ENCODE measurements at places on chromosomes 1 and 21.

DNA sequence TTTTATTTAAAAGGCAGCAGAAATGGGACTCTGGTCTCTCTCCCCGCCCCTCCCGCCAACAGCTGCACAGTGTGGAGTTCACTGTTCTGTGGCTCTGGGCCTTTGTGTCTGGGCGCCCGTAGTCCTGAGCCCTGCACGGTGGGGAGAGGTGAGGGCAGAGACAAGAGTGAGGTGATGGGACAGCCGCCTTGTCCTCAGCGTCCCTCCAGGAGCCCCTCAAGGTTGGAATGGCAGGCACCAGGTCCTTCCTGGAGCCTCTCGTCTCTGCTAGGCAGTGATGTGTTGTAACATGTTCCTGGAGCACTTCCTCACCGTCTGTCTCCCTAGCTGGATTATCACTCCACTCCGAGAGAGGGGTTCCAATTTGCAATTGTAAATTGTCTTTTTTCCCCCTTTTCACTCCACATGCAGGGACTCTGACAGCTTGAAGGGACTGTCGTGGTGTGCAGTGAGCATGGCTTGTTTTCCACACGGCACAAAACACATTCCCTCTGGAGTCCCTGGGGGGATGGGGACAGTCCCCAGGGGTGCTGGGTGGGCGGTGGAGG, 44.6 kb upstream of the C1orf174 start:
- DNase-seq = no peak

DNA sequence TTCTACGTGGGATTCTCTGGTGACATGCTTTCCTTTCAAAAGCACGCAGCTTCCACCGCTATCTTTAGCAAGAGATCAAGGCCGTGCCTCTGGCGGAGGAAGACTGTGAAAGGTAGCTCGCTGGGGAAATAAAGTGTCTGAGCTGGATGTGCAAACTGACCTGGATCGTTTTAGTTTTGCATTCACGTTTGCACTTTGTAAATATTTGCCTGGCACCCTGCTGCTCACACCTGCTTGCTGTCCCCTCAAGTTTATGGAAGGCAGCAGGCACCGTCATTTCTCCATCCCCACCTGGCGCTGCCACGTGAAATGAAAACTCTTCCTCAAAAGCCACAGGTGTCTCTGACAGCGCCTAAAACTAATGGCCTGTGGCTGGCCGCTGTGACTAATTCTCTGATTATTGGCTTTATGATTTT, 44.0 kb upstream of the TARDBP start:
- DNase-seq = no peak

DNA sequence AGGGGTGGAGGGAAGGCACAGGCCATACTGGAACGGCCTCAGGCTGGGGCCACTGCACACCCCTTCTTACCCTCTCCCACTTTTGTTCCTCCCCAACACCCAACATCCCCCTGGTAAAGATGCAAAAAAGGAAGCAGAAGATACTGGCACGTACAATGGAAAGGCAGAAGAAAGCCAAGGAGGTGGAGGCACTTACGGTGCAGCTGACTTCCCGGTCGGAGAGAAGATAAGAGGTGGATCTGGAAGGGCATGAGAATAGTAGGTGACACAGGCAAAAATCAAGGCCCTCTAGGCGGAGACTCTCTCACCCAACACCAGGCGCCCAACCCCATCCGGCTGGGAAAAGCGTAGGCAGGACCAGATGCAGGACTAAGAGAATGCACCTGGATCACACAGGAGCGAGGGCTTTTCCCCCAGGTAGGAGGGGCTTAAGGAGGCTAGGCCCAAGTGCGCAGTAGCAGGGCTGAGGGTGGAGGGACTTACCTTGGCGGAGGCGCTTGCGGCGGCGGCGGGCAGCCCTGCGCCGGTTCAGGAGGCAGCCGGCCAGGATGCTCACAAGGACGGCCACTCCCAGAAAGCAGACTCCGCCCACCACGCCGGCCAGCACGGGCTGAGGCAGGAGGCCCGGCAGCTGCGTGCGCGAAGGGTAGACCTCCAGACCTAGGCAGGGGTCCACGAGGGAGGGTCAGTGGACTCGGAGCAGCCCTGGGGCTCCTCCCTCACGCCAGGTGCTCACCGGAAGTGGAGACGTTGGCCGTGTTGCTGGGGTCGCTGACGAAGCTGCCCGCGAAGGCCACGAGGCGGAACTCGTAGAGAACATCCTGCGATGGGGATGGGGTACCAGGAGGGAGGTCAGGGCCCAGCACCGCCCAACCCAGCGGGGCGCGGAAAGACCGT, 4.1 kb upstream of the TAGLN2 start:
- no peak for DNase-seq

DNA sequence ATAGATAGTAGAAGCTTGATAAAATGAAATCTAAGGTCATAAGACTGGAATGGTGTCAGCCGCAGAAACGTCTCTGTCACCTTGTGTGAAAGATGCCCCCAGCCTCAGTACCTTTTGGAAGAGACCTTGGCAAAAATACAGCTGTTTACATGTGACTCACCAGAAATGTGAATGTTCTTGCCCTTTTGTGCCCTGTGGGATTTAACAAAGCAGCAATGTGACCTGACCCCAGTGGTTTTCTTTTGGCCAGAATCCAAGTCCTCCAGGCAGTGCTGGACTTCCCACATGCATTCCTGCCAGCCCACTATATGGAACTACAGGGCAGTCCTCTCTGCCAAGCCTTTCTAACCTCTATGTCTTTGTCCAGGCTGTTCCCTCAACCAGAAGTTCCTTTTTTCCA, 27.2 kb upstream of the LRRC8C start:
- DNase-seq = no peak

- DNase-seq = no peak
Observed at GRCh38 chr21:46159390-46159789, 4.0 kb upstream of the FTCD start.

DNA sequence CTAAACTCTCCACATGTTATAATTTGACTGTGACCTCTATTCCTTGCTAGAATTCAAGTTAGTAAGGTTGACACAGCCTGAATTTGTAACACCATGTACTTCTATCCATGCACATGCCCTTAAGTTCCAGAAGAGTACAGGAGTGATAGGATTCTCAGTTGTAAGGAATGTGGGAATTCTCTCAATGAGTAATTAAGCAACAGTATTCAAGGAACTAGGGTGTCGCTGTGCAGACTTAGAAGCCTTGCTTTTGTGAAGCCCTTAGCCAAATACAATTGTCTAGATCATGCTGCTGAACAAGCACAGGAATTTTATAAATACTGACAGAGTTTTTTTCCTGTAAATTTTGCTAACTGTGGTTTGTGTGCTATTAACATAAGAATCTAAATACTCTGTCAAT, 276.3 kb upstream of the PTBP2 start:
- no peak for DNase-seq

- DNase-seq = no peak
Observed at GRCh38 chr21:41977034-41977950, 23.5 kb upstream of the C2CD2 start.

DNA sequence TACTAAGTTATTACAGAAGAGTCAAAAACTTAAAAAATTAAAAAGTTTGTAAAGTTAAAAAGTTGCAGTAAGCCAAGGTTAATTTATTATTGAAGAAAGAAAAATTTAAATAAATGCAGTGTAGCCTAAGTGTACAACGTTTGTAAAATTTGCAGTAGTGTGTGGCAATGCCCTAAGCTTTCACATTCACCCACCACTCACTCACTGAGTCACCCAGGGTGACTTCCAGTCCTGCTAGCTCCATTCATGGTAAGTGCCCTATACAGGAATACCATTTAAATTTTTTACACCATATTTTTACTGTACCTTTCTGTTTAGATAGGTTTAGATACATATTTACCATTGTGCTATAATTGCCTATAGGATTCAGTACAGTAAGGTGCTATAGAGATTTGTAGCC, 88.6 kb downstream of the CTH start:
- no peak for DNase-seq

- peak; percentile 12 for DNase-seq
Observed at GRCh38 chr1:101137144-101138126, 99.4 kb upstream of the S1PR1 start.

DNA sequence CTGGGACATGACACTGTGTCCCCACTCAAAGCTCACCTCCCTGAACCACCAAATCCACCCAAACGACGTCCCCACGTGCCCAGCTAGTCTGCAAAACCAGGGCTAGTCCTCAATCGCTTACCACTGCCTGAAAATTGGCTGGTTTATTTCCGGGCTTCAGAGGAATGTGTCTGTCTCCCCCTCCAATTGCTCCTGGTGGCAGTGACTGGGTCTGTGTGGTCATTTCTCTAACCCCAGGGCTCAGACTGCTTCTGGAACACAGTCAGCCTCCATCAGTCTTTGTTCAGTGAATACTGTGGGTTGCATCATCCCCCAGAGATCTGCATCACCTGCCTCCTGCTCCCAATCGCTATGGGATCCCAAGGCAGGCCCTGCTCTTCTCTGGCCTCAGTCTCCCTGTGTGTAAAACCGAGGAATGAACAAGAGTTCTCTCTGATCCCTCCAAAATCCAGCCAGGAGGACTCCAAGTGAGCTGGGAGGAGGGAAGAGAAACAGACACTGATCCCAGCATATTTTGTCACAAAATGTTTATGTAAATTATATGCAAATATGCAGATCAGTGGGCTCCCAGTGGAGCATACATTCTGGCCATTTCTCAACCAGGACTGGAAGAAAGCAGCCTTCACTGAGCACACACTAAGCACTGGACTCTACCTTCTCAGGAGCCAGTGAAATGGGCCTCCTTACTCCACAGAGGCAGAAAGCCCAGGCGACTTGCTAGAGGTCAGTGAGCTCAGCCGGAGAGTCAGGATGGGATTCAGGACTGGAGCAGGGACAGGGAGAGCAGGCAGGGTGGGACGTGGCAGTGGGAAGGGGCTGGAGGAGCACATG, 20.9 kb downstream of the SDC3 start:
- no peak for DNase-seq
